ENCODE measurements at places on chromosomes 1 and 21.

DNA sequence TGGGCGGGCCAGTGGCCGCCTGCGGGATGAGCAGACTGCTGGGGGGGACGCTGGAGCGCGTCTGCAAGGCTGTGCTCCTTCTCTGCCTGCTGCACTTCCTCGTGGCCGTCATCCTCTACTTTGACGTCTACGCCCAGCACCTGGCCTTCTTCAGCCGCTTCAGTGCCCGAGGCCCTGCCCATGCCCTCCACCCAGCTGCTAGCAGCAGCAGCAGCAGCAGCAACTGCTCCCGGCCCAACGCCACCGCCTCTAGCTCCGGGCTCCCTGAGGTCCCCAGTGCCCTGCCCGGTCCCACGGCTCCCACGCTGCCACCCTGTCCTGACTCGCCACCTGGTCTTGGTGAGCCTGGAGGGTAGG, 2.1 kb downstream of the B4GALT2 start:
- no peak for DNase-seq

DNA sequence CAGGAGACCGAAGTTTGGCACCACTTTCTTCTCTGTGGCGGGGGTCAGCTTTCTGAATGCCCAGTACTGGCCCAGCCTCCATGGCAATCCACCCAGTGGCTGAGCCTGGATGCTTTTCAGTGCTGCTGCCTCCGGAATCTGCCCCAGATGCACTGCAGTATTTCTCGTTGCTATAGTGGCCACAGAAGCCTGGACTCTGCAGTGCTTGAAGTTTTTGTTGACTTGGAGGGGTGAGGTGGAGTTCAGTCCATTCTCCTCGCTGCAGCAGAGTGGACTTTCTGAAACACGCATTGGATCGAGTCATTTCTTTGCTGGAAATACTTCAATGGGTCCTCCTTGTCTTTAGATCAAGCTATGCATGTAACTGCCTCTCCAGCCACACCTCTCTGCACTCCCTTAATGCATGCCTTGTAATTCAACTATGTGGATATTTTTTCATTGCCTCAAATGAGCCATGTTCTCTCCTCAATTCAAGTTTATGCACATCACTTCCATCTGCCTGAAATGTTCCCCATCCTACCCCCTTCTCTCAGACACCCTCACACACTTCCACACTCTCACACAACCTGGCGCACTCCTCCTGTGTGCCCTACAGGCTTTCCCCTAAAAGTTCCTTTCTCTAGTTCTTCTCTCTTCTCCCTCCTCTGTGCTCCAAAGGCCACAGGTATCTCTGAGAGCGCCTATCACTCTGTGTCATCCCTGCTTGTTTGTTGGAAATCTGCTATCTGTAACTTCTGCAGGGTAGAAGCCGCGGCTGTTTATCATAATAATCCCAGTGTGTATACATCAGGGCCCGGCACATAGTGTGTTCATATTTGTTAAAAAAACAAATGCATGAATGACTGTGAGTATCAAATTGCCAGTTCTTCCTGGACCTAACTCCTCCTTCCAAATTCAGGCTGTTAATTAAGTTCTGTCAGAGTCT, 16.5 kb downstream of the ADAM30 start:
- no peak for DNase-seq

DNA sequence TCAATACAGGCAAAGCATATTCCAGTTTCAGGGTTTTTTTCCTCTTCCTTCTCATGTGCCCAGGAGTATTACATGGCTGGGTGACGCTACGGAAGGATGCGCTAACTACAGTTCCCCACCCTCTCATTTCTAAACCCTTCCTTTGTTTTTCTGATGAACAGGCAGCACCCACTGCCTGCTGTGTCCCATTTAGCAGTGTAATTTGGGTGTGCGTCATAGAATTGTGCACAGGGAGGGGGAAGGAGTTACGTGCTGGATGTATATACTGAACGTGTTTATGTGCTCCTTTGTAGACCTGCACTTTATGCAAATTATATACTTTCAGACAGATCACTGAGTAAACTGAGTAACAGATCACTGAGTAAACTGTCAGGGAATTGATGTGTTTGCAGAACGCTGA, 44.5 kb downstream of the ELAPOR1 start:
- DNase-seq: no peak

GRCh38 chr1:235918032-235918431, 51.3 kb upstream of the LYST start:
- no peak for DNase-seq

- no peak for DNase-seq
Measured at GRCh38 chr1:59805554-59805953, 9.2 kb upstream of the HOOK1 start.

DNA sequence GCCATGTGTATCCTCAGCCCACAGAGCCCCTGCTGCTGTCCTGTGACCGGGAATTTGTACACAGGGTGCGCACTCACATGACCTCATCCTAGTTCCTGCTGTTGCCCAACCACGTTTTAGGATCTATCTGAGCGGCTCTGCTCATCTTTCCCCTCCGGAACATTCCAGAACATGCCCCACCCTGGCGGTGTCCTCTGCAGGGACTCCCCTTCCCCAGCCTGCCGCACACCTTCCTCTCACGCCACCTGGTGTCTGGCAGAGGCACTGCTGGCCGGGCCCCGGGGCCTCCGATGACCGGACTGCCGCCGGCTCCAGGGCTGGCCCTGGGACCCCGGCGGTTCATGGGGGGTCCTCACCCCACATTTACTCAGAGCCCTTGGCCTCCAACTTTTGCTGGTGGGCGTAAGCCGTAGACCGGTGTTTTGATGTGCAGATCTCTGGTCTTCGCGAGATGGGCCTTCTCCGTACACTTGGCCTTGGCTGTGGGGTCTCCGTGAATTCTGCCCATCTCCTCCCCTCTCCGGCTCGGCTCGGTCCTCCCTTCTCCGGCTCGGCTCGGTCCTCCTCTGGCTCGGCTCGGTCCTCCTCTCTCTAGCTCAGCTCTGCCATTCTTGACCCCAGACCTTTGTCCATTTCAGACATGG, 29.5 kb downstream of the ARHGEF16 start:
- DNase-seq: no peak

DNA sequence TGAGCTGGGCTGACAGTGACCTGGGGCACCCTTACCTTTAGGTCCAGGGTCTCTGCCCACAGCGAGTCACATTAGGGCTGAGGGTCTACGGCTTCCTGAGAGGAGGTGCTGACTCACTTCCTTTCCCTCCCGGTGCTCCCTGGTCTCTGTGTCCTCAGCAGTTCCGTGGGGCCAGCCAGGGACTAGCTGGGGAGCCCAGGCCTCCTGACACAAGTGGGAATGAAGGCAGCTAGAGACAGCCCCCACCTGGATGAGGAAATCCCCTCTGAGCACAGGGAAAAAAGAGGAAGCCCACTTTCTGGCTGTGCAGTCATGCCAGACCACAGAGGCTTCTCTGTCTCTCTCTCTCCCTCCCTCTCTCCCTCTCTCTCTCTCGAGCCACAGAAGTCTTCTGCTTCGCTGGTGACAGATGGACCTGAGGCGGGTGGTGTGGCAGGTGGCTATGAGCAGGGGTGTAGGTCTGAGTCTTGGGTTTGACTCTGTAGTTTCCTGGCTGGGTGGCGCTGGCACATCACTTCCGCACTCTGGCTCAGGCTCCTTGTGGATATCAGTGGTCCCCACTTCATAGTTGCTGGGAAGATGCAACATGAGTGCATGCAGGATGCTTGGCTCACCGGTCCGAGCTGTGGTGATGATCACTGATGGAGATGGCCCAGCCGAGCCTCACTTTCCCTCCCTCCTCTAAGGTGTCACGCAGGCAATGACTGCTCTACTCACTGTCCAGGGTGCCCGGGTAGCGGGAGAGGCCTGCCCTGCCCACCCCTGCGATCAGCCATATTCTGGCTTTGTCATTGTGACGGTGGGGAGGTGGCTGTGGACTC, 3.5 kb downstream of the SLC66A1 start:
- DNase-seq: no peak

DNA sequence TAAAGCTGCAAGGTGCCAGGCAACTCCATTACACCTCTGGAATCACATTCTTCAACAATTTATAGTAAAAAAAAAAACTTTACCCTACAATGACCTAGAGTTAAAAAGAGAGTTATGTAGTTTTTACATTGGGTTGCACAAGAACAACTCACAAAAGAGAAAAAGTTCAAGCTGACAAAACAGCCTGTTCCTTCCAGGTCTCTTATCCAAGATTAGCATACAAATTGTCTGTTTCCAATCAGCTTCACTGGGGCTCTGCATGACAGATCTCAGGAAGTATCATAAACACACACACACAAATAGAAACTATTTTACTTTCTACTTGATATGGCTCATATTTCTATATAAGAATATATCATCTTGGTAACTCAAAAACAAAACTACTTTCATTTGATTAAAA, 154.6 kb downstream of the PCNX2 start:
- DNase-seq: no peak

GRCh38 chr1:201268604-201269151, 14.6 kb upstream of the PKP1 start:
- no peak for DNase-seq

GRCh38 chr1:19488136-19488535, 2.8 kb upstream of the CAPZB start:
- no peak for DNase-seq

DNA sequence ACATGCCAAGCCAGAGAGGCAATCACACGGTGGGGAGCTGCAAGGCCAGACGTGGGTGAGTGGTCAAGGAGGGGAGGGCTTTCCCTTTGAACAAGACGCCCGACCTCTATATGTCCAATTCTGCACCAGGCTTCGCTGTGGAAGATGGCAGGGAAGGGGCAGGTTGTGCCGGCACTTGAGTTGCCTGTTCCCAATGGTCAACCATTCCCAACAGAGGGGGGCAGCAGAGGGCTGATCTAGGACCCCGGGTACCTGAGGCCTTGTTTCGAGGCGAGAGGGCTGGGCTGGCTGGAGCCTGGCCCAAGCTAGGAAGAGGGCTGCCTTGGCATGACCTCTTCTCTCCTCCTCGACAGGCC, 64.9 kb downstream of the TMEM53 start:
- DNase-seq: peak; percentile 12

DNA sequence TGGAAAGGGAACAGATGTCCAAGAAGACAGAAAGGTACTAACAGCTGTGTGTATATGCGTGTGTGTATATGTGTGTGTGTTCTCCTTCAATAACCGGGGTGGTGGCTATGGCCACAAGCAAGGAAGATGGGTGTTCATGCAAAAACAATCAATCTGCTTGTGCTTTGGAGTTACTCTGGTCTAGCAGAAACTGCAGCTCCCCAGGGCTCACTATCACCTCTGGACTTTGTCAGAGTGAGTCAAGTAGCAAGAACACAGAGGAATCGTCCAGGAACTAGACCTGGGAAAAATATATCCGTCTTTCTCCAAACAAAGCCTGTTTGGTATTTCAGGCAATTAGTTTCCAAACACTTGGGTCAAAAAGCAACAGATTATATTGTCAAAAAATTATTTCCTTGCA, 68.6 kb downstream of the GNG12 start:
- no peak for DNase-seq

DNA sequence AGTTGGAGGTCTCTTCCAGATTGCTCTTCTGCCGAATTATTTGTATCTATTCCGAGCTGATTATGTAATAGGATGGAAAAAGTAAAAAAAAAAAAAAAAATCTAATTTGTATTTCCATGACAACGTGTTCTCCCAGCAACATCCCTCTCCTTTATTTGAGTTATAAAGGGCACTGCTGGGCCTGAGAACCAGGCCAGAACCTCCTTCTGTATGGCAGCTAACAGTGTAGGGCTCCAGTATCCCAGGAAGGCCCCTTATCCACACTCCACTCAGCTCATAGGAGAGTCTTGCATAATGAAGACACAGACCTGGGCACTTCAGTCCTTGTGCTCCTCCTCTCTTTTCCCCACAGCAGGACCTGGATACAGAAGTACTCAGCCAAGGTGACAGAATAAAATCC, 3.7 kb upstream of the IPO9 start:
- no peak for DNase-seq

GRCh38 chr1:208206092-208206698, 38.0 kb downstream of the PLXNA2 start:
- DNase-seq: no peak

DNA sequence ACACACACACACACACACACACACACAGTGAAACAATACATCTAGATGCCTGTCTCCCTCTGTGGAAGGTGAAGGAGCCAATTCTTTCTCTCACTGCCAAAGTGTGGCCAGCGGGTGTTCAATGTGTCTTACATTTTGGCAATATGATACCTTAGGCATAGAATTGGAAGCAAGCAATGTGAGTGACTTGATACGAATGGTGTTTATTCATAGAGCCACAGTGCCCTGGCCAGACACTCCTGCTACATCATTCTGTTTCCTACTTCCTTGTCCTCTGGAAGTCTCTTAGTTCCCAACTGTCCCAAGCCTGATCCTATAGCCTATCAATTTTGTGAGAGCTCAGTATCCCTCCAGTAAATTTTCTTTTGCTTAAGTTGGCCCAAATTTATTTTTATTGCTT, 170.0 kb upstream of the L1TD1 start:
- DNase-seq: no peak

DNA sequence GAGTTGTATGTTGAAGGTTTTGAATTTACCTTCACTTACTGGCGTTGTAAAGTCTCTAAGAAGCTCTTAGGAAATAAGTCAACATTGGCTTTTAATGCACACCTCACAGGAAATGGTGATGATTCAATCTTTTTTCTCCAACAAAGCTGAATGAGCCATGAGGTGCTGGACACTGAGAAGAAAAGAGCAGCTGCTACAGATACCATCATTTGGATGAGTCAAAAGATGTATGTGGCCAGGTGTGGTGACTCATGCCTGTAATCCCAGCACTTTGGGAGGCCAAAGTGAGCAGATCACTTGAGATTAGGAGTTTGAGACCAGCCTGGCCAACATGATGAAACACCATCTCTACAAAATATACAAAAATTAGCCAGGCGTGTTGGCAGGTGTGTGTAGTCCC, 3.3 kb upstream of the IL23R start:
- DNase-seq: no peak

- no peak for DNase-seq
Measured at GRCh38 chr1:95388031-95388430, 154.0 kb downstream of the RWDD3 start.

DNA sequence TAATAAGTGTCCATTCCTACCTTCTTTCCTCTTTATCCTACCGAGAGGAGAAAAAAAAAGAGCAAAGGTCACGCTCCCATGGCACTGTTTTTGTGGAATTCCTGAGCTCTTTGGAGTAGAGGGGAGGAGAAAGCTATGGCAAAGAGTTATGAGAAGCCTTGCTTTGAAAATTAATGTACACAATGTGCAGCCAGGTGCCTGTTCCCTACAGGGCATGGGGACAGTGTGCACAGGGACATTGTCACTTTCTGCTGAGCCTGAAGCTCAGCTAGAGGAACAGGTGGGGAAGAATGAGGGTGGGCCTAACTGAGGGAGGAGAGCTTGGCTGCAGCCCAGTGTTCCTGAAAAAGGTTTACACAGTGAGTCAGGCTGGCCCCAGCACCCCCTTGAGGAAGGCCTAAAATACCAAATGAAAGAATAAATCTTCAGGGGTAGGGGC, 66.1 kb downstream of the PLXNA2 start:
- DNase-seq: no peak

GRCh38 chr1:58879464-58879863, 95.6 kb upstream of the JUN start:
- DNase-seq: no peak

- DNase-seq: no peak
Measured at GRCh38 chr21:27393726-27394125, 426.8 kb upstream of the ADAMTS5 start.

- DNase-seq: no peak
Measured at GRCh38 chr1:113784104-113784779, 25.0 kb upstream of the PHTF1 start.

GRCh38 chr21:29340228-29340627, 41.5 kb downstream of the BACH1 start:
- DNase-seq: no peak

Measured in stimulated activated CD8-positive, alpha-beta memory T cell treated with anti-CD3 and anti-CD28 coated beads, Interleukin-15, amount 100 ng/mL, for 1 hour (primary cell).